ENCODE measurements at places on chromosomes 7 and 10.

- DNase-seq: no peak
Observed at GRCh38 chr10:59807629-59808620, 54.7 kb upstream of the MRLN start.

- peak; percentile 61 for DNase-seq
Observed at GRCh38 chr7:99837649-99838361, 10.0 kb downstream of the CYP3A43 start.

- peak; percentile 37 for DNase-seq
Observed at GRCh38 chr10:125840955-125841354, 17.6 kb downstream of the BCCIP start.

DNA sequence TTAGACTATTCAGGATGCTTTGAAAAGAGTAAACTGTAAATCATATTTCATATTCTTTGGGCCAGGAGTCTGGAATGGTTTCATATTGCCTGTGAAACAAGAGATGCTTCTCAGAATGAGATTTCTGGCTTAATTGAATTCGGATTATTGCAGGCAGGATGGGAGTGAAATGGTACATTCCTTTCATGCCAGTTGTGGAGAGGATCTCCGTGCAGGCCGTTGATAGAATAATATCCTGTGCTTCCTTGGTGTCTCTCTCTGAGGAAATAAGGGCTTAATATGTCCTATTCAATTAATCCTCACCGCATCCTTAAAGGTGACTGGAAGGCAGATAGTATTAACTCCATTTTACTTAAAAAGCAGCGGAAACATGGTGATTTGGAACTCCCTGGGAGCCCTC is 56.6 kb downstream of the CUX1 start:
- no peak for DNase-seq

DNA sequence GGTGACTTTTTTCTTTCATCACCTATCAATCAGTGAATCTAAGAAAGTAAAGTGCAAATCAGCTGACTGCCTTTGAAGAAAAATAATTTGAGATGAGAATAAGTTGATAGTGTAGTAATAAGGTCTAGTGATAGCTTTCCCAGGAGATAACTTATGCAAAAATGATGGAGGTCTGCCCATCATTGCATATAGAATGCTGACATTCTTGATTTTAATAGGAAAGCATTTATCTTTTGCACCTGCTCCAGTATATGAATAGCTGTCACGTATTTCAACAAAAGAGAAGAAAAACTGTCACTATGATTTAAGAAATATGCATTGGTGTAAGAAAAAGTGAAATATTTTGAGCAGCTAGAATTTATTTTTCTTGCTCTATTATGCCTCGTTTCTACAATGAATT is 46.8 kb downstream of the PTTG1IP2 start:
- DNase-seq: no peak

- DNase-seq: no peak
Observed at GRCh38 chr7:100137851-100138760, 10.6 kb upstream of the LAMTOR4 start.

DNA sequence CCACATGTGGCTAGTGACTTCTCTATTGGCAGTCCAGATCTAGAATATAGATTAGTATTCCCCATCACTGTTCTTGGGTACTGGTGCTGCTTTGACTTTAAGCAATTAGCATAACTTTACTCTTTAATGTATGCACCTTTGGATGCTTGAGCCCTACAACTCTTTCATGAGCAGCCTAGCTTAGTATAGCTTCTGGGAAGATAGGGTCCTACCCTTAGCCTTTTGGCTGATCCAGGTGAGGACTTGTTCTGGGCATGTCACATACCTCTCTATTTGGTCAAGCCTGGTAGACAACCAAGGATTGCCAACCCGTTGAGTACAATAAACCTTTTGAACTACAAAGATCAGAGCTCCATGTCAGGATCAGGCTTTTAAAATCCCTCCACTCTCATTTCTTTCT is 17.7 kb downstream of the PCGF5 start:
- DNase-seq: no peak

GRCh38 chr7:88758381-88759229 is 895 bp upstream of the ZNF804B start:
- DNase-seq: peak; percentile 22

- DNase-seq: no peak
Observed at GRCh38 chr7:47154791-47155190, 427.1 kb downstream of the TNS3 start.

- DNase-seq: no peak
Observed at GRCh38 chr10:8430321-8430720, 375.8 kb downstream of the GATA3 start.

DNA sequence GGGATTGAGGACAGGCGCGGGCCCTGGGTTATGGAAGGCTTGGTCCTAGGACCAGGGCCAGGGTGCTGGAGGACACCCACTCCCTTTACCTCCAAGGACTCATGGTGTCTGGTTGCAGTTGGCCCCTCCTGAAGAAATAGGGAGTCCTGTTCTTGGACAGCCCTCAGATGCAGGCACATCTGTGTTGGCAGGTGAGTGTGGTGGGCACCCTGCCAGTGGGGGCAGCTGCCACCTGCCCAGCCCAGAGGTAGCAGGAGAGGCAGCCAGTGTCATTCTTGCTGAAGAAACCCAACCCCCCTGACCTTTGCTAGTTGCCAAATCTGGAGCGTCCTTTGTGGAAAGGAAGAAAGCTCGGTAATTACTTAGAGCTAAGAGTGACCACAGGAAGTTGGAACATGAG is 8.3 kb downstream of the GALNT17 start:
- no peak for DNase-seq

DNA sequence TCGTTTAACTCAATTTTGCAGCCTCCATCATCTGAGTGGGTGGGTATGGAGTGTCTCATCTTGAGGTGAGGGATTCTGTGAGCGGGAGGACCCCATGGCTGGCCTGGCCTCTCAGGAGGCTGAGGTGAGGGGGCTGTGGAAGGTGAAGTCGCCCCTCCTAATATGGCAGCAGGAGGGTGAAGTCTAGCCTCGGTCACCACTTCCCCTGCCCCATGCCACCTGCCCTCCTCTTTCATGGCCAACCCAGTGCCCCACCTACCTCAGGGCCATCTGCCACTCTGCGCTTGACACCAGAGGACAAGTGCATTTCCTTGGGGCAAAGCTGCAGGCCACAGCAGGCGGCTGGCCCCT is 8.7 kb downstream of the RASGEF1A start:
- no peak for DNase-seq

GRCh38 chr7:34747867-34748727 is 90.1 kb downstream of the NPSR1 start:
- no peak for DNase-seq

DNA sequence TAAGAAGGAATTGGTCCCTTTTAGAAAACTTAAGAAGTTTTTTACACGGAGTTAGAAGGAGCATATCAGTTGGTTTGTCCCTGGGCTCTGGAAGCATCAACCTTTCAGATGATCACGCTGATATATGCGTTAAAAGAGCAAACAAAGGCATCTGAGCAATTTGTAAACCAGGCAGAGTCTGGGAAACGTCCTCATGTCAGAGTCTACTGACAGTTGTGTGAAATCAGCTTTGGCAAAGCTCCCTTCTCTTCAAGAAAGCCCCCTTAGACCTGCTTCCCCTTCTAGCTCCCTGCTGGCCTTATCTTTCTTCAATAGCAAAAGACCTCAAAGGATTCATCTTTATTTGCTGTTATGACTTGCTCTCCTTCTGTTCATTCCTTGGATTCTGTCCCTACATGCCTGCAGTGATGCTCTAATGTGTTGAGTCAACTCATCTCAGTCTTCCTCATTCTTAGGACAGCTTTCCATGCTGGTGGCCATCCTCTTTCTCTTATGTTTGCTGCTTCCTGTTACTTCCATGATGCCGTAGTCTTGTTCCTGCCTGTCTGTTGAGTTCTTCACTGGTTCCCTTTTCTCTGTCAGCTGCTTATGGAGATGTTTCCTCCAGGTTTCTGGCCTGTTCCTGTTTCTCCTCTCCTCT is 106.5 kb upstream of the BMPER start:
- DNase-seq: no peak

DNA sequence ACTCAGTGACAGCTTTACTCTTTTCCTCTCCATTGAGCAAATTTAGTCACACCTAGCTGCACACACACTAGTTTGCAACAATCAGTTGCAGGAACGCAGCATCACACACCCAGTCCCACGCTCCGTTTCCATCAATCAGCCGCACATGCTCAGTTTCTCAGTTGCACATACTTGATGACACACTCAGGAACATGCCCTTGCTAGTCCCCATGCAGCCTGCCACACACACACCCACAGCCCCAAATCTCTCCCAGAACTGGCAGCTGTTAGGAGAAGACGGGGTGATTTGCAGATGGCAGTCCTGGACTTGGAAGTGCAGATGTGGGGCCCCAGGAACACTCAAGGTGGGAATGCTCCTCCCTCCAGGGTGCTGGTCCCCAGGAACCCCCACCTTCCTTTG is 7.7 kb downstream of the LBX1 start:
- no peak for DNase-seq

DNA sequence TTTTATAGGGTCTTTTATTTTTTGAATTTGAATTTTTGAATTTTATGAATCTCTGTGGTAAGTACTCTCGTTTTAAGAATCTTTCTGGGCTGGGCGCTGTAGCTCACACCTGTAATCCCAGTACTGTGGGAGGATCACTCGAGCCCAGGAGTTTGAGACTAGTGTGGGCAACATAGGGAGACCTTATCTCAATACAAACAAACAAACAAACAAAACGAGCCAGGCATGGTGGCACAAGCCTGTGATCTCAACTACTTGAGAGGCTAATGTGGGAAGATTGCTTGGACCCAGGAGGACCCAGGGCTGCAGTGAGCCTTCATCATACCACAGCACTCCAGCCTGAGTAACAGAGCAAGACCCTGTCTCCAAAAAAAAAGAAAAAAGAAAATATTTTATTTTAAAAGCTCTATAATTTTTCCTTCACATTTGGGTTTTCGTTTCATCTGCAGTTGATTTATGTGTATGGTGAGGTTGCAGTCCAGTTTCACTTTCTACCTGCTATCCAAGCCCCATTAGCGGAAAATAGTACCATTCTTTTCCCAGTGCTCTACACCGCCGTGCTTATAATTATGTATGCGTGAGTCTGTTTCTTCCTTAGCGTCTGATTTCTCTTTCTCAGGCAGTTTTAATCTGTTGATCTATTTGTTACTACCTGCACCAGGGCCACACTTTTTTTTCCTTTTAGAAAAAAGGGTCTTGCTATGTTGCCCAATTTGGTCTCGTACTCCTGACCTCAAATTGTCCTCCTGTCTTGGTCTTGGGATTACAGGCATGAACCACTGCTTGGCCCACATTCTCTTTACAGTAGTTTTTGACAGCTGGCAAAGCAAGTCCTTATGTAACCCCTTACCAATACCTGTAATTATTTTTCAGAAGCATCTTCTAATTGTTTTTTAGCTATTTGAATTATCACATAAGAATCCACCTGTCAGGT is 21.7 kb downstream of the TRIM24 start:
- no peak for DNase-seq

- DNase-seq: no peak
Observed at GRCh38 chr10:43208147-43209073, 58.5 kb downstream of the RASGEF1A start.

DNA sequence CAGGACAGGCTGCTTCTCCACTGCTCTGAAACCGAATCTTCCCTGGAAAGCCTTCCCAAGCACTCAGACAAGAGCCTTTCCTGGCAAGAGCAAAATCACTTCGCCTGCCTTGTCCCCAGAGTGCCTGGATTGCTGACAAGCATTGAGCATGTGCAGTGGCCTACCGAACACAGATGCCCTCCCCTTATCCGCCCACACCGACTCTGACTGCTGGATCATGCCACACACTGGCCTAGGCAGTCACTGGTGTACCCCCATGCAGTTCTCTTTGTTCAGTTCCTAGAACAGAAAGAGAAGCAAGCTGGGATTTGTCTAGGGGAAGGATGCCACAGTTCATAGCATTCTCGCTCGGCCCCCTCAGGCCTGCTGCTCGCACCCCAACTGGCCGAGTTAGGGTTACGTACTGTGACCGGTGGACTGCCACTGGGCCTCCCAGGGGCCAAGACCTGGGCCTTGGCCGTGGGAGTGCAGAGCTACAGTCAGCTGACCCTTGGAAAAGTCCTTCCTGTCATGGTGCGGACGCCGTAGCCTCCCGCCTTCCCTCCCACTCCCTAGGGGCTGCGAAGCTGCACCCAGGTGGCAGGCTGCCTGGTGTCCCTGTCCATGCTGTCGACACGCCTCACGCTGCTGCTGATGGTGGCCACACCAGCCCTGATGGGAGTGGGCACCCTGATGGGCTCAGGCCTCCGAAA is 6.9 kb downstream of the ABCB8 start:
- DNase-seq: no peak

GRCh38 chr10:4590807-4591206 is 235.2 kb upstream of the AKR1E2 start:
- no peak for DNase-seq

- no peak for DNase-seq
Observed at GRCh38 chr10:20765066-20765465, 132.0 kb downstream of the NEBL start.

- DNase-seq: no peak
Observed at GRCh38 chr7:131493581-131493980, 62.8 kb downstream of the PODXL start.

- no peak for DNase-seq
Observed at GRCh38 chr7:85078181-85078580, 108.7 kb downstream of the SEMA3D start.

DNA sequence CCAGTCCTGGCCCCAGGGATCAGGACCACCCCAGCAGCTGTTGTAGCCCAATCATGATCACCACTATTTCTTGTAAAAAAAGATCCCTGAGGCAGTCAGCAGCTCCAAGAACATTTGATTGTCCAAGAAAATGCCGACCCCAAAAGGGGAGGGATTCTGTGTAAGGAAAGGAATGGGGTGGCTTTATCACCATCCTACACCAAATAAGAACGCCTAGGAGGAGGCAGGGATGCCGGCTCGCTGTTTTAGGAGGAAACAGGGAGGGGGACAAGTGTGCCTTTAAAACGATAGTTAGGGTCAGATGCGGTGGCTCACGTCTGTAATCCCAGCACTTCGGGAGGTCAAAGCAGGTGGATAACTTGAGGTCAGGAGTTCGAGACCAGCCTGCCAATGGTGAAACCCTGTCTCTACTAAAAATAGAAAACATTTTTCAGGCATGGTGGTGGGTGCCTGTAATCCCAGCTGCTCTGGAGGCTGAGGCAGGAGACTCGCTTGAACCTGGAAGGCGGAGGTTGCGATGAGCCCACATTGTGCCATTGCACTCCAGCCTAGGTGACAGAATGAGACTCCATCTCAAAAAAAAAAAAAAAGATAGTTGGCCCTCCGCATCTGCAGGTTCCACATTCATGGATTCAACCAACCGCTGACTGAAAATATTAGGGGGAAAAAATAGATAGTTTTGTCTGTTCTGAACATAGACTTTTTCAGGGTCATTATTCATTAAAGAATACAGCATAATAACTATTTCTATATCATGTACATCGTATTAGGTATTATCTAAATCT is 63.6 kb downstream of the PDIA4 start:
- peak; percentile 27 for DNase-seq

GRCh38 chr7:127776776-127777386 is 124.9 kb downstream of the SND1 start:
- DNase-seq: no peak

DNA sequence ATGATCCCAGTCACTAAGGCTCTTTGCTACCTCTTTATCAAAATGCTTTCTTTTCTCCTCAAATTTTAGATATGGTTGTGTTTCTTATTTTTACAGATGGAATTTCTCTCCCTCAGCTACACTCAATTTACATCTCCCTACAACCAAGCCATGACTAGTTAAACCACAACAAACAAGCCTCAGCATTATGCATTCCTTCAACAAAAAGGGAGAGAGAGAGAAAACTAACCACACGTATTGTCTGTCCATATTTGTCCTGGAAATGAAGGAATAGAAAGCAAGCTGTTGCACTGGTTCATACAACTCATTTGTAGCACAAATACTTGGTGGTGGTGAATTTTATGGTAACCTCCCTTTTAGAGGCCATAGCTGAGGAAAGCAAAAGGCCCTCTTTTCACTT is 286.4 kb downstream of the AHR start:
- DNase-seq: no peak
